CD4-positive, alpha-beta T cell treated with Interferon alpha-2 for 1 hour (primary cell): ENCODE measurements at places on chromosomes 16 and 17.

GRCh38 chr17:43574348-43574747 is 28.2 kb upstream of the ETV4 start:
- DNase-seq, result no peak

DNA sequence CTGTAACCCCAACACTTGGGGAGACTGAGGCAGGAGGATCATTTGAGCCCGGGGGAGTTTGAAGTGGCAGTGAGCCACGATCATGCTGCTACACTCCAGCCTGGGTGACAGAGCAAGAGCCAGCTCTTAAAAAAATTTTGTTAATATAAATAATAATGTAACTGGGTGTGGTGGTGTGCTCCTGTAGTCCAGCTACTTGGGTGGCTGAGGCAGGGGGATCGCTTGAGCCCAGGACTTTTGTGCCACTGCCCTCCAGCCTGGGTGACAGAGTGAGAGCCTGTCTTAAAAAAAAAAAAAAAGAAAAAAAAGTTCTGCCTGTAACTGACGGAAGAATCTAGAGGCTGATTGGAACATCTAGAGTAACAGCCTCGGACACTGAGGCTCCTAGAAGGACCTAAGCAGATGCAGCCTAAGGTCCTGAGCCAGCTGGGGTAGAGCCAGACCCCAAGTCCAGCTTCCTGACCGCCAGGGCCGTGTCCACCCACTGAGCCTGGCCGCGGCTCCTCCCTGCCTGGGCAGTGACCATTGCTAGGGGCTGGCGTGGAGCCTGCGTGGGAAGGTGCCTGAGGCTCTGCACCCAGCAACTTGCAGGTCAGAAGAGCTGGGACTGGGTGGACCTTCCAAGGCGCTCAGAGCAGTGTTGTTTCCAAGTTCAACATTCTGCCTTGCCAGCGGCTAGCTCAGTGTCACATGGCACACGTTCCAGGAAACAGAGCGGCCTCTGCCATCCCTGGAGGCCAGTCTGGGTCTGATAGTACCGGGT is 209.4 kb upstream of the CIBAR2 start:
- no peak for DNase-seq

- DNase-seq, result peak; percentile 83
These were observed at the start of gene TUBG2 for GRCh38 chr17:42659079-42659931. TUBG2 (plus strand) TSS chr17:42659284; CDS start chr17:42659504, 220 bp downstream.

DNA sequence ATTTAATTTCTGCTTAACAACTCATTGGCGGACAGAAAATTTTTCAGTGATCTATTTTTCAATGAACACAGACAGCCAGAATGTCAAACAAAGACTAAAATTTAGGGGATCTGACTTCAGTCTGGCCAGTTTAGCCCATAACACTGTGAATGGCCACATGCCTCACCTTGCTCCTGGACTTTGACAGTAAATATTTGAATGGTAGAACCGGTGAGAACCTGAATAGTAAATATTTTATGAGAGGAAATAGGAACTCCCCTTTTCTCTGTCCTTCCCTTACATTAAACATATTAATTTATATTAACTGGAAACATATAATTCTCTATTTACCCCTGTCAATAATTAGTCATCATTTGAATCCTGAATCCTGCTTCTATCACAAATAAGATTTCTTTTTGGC is 942.1 kb downstream of the KCNJ2 start:
- no peak for DNase-seq

DNA sequence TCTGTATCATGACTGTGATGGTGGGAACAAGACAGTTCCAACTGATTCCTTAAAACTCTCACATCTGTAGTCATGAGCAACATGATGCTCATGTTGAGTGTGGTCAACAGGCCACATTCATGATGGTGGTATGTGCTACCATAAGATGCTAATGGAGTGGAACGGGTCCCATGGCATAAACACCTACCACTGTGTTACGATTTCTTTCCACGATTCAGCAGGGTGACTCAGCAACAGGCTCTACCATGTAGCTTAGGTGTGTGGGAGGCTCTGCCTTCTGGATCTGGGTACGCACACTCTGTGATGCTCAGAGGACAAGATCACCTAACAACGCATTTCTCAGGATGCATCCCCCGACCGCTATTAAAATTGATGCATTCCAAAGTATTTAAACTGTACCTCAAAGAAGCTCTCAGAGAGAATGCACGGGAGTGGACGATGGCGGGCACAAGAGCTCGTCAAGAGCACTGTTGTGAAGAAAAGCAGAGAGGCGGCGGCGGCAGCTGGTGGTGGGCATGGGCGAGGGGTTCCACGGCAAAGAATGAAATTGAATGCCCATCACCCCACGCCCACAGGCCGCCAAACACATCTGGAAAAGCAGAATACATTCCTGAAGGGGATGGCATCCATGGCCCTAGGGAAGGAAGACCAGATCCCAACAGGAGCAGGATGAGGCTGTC is 133.3 kb downstream of the ZNF778 start:
- no peak for DNase-seq

DNA sequence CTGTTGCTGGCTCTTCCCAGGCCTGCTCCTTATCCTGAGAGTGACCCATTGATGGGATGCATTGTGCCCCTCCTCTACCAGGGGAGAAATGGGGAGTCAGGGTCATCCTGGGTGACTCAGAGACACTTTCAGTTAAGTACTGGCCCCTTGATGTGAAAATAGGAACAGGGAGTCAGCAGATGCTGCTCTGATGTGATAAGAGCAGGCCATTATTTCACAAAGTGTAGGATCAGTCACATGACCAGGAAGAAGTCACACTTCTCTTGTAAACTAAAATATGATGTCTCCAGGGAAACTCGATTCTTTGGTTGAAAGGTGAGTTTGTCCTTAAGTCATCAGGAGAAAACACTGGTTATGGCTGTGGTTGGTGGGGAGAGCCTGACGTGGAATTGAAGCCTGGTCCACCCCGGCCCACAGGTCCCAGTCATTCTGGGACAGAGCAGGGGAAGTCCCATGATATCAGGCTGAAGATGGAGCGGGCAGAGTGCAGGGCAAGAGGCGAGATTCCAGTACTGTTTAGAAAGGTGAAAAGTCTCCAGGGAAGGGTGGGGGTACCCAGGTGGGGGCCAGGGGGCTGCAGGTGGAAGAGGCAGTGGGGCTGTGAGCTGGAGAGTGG is 88.6 kb upstream of the NLRP1 start:
- no peak for DNase-seq

DNA sequence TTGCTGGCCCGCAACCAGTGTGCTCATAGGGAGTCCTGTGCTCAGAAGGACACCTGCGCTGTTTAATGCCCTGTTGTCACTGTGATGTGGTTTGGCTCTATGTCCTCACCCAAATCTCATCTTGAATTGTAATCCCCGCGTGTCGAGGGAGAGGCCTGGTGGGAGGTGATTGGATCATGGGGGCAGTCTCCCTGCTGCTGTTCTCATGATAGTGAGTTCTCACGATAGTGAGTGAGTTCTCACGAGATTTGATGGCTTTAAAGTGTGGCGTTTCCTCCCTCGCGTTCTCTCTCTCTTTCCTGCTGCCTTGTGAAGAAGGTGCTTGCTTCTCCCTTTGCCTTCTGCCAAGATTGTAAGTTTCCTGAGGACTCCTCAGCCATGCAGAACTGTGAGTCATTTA is 66.8 kb downstream of the AKAP1 start:
- no peak for DNase-seq

- DNase-seq, result no peak
These were observed 76.5 kb downstream of the OR1D5 start for GRCh38 chr17:2986925-2987324.

GRCh38 chr16:30521873-30522641 is 4.3 kb downstream of the ZNF768 start:
- DNase-seq, result no peak

DNA sequence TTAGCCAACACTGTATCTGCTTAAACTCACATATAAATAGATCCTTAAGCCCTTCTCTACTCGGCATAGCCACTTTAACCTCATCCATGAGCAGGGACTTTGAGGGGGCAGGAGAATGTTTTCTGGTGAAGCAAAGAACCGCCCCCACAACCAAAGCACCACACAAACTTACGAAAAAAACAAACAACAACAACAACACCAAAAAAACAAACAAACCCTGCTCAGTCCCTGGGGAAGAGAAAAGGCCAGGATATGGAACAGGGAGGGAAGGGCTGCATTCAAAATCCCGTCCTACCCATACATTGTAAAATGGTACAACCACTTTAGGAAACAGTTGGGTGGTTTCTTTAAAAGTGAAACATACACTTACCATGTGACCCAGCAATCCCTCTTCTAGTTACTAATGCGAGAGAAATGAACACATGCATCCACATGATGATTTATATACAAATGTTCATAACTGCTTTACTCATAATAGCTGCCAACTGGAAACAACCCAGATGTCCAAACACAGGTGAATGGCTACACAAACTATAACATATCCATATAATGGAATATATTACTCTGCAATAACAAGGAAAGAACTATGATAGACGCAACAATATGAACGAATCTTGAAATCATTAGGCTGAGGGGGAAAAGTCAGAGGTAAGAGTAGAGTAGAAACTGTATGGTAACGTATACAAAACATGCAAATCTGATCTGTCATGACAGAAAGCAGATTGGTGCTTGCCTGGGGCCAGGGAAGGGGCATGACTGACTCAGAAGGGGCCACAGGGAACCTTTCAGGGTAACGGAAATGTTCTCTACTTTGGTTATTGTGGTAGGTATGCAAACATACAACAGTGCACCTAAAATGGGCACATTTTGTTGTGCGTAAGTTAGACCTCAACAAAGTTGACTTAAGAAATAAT is 37.7 kb upstream of the TOB1 start:
- DNase-seq, result peak; percentile 67

DNA sequence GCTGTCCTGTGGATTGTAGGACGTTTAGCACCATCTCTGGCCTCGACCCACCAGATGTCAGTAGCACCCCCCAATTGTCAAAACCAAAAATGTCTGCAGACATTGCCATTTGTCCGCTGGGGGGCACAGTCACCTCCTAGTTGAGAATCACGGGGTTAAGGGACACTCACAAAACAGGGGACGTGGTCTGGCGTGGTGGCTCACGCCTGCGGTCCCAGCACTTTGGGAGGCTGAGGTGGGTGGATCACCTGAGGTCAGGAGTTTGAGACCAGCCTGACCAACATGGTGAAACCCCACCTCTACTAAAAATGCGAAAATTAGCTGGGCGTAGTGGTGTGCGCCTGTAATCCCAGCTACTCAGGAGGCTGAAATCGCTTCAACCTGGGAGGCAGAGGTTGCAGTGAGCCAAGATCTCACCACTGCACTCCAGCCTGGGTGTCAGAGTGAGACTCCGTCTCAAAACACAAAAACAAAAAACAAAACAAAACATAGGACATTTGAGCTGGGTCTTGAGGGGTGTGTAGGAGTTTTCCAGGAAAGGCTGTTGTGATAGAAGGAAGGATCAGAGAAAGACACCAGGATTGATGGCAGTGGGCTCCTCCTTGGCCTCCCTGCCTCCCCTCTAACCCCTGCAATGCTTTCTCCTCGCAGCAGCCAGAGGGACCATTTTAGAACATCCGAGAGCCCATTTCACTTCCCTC is 171.8 kb upstream of the GSE1 start:
- DNase-seq, result peak; percentile 7

- no peak for DNase-seq
These were observed 23.1 kb downstream of the DEF8 start for GRCh38 chr16:89971495-89972243.
